ENCODE measurements at places on chromosomes 16 and 17.
A peak's percentile ranks its signal among the peaks of the same experiment; 100 is the strongest.

GRCh38 chr17:75595920-75596313, 8.3 kb downstream of the MYO15B start:
- no peak for DNase-seq

- no peak for DNase-seq
Measured at GRCh38 chr16:83989300-83989699, 21.3 kb downstream of the NECAB2 start.

- no peak for DNase-seq
Measured at GRCh38 chr17:70390049-70390448, 220.7 kb downstream of the KCNJ2 start.

DNA sequence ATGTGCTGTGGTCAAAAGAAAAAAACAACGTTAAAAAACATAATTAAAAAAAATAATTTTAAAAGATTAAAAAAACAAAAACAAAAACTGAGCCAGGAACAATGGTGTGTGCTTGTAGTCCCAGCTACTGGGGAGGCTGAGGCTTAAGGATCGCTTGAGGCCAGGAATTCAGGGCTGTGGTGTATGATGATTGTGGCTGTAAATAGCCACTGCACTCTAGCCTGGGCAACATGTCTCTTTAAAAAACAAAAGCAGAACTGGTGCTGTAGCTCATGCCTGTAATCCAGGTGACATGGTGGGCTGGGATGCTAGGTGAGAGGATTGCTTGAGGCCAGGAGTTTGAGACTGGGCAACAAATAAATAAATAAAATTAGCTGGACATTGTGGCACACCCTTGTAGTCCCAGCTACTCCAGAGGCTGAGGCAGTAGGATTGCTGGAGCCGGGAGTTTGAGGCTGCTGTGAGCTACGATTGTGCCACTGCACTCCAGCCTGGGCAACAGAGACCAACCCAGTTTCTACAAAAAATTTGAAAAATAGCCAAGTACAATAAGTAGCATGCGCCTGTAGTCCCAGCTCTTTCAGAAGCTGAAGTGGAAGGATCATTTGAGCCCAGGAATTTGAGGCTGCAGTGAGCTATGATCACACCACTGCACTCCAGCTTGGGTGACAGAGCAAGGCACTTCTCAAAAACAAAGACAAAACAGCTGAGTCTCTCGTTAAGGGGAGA, 43.6 kb downstream of the NFATC3 start:
- no peak for DNase-seq

DNA sequence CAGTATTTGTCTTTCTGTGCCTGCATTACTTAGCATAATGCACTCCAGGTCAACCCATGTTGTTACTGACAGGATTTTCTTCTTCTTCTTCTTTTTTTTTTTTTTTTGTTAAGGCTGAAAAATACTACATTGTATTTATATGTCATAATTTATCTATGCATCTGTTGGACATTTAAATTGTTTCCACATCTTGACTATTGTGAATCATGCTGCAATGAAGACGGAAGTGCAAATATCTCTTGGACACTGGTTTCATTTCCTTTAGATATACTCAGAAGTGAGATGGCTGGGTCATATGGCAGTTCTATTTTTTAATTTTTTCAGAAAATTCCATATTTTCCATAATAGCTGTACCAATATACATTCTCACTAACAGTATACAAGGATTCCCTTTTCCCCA, 272.7 kb upstream of the PMFBP1 start:
- no peak for DNase-seq

GRCh38 chr17:1573932-1574696, 11.5 kb upstream of the PITPNA start:
- DNase-seq, result peak; percentile 40

DNA sequence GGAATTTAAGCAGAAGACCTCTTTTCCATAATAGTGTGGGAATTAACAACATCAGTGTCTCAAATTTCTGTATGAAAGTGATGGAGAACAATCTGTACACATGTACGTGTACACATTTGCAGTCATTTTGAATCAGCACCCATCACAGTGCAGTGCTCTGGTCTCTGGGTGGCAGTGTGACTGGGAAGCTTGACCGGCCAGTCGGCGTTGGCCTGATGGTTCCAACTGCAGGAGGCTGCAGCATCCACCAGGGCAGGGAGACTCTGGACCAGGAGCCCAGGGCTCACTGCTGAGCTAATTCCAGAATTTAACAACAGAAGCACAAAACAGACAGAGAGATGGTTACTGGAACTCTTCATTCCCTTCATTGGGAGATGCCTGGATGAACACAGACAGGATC, 17.9 kb downstream of the ZC3H18 start:
- DNase-seq, result no peak
